Endothelial cell of umbilical vein (primary cell): ENCODE measurements at places on chromosomes 1 and 21.

- no peak for DNase-seq
Observed at GRCh38 chr1:70360321-70360720, 5.8 kb upstream of the ANKRD13C start.

- peak; percentile 48 for DNase-seq
Observed at GRCh38 chr1:31064111-31064717, 1.3 kb downstream of the PUM1 start.

DNA sequence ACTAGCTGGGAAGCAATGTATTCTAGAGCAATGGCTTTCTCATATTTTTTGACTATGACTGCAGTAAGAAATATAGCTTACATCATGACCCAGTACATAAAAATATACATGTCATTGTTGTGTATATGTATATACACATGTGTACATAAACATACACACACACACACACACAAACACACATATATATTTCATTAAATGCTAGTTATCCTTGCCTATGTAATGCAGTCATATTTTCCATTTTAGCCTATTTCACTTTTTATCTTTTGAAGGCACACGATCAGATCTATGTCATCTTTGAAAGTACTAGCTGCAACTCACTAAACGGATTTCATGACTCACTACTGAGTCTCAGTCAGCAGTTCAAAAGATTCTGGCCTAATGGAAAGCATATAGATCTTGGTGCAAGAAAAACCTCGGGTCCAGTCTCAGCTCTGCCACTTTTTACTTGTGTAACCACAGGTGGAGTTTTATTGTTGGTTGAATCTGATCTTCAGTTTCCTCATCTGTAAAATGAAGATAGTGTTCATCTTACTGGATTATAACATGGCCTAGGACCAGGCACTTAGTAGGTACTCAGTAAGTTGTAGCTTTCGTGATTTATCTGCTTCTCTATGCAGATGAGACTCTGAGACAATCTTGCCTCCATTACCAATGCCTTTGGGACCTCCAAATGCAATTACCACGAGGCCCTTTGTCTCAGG is 325.6 kb downstream of the RRAGC start:
- no peak for DNase-seq

GRCh38 chr1:205693421-205693991 is 13.2 kb upstream of the SLC45A3 start:
- no peak for DNase-seq

- no peak for DNase-seq
Observed at GRCh38 chr1:110258734-110259133, 48.6 kb downstream of the KCNC4 start.

DNA sequence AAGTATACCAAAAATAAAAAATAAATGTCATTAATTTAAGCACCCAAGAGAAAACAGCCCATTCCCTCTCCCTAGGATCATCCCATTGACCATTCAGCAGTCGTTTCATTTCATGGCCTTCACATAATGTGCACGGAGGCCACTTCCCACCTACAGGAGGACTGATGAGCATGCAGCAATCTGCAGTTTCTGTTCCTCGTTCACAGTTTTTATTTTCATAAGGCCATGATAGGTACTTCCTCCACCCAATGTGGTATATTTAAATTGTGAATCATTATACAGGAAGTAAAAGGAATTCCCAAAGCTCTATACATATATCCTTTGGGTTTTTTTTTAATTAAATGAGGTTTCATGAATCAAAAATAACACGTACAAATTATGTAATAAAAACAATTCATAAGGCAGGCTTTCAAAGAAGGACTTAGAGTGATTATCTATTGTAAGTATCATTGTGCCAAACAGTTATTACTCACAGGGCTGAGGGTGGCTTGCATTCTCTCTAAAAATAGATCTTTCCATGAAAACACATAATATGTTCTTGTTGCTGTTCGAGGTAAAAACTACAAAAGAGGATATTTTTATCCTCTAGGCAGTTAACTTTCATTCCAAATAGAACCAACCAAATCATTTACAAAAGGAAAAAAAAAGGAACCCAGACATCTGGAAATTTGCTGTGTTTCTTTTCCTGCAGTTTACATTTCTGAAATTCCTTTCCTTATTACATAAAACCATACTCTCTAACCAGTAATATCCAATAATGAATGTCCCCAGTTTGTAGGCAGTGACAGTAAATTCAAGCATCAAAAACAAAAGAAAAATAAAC is 27.5 kb upstream of the SLC44A3 start:
- DNase-seq: peak; percentile 91

DNA sequence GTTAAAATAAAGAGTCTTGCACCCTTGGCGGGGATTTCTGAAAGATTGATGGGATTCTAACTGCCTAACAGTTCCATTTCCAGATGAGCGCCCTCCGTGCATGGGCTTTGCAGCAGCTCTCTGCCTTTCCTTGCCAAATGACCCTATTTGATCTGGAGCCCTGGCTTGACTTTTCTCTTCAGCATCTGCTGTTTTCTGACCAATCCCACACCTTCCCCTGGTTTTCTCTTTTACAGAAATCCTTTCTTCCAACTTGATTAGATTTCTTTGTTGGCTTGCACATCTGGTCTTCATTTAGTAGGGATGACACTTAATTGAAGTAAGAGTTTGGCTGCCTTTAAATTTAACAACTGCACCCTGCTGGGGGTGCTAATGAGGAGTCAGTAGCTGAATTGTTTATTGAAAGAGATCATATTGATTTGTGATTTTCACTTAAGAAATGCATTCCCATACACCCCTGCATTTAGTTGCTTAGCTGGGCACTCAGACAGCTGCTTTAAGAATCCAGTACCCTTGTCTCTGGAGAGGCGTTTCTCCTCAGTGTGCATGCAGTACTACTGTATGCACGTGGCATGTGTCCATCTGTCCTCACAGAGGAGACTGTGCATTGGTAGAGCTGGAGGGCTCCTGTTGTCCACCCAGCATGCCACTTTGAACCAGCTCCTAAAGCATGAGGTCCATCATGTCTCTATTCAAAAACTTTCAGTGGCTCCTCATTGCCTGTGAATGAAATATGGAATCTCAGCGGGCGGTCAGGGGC is 99.7 kb downstream of the NOS1AP start:
- DNase-seq: peak; percentile 8

- no peak for DNase-seq
Observed at GRCh38 chr21:36489776-36490165, 9.8 kb upstream of the CLDN14 start.
